ENCODE measurements at places on chromosomes 1 and 21.

DNA sequence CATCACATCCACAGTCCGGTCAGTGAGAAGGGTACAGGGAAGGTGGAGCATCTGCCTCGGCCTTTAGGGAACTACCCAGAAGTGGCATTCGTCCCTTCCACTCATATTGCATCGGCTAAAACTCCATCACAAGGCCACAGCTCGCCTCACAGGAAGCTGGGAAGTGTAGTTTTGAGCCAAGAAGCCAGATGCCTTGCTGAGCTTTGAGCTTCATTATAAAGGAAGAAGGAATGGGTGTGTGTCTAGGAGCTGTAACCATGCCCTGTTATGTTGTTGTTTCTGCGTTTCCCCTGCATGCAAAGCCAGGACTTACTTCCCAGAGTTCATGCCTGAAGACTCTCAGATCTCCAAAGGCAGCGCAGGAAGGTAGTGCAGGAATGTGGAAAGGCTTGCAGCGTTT lies 61.1 kb downstream of the OPTC start:
- no peak for DNase-seq

GRCh38 chr1:243751506-243751905 lies 98.5 kb downstream of the AKT3 start:
- DNase-seq: no peak

DNA sequence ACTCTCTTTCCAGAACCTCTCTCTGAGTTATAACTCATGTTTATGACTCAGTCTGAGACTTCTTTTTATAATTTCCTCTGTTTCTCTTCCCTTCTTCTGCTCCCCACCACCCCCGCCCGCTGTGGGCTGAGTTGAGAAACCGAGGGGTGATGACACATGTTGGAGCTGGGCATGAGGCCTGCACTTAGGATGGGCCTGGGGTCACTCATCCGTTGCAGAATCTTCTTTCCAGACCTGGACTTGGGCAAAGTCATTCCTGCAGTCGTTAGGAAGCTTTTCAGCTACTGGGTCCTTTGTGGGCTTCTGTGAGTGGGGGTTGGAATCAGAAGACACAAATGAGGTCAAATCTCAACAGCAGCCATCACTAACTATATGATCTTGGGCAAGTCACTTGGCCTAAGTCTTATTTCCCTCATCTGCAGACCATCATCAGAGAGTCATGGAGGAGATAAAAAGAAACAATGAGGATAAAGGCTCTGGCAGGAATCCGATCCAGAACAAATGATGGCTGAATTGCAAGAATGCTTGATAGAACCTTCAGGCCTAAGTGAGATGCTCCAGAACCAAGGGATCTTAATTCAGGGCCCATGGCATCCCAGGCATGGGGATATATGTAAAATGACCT lies 53.4 kb downstream of the RPS6KA1 start:
- DNase-seq: peak; percentile 47

DNA sequence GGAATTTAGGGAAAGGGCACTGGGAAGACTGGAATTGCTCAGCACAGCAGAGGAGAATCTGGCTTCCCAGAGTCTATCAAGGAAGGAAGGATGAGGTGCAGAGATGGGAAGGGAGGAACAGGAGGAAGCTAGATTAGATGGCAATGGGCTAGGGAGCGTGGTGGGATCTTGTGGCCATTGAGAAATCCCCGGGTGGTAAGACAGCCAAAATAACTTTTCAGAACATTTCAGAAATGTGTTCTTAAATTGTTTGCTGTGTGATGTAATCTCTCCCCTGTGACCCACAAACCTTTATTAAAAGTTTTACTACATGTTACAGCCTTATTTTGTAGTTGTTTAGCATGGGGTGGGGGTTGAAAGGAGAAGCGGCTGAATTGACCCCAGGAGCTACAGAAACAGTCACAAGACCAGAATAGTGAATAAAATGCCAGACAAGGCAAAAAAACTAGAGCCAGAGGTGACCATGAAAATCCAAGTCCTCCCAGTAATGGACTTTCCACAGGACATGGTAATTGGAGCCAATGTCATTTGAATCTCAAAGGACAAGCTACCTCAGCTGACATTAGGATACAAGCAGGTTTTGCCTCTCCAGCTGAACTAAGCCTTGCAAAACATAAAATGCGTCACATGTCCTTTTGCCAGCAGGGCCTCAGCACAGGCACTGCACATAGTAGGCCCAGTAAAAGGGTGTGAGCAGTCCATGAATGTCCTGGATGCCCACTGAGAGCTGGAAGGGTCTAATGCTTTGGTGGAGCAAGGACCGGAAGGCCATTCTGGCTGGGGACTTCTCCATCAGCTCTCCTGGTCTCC lies 980 bp upstream of the AHCYL1 start:
- no peak for DNase-seq

DNA sequence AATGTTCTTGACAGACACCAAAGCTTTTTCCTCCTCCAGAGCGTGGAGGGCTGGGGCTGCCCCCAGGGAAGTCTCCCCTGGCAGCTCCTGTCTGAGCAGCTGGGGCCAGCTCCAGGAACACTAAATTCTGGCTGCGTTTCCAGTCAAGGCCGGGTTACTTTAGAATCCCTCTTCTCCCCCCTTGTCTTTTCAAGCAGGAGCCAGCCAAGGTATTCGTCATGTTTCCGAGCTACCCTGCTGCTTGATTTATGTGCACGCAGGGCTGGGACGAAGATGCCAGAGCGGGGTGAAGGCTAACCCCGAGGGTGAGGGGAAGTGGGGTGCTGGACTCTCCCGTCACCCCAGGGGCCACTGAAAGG lies 68.1 kb upstream of the ANGPTL1 start:
- no peak for DNase-seq

GRCh38 chr1:154324669-154325582 lies at the start of gene ATP8B2:
Gene ATP8B2 (plus strand): TSS chr1:154325525. CDS start chr1:154328142, 2,617 bp downstream.
- DNase-seq: peak; percentile 74

DNA sequence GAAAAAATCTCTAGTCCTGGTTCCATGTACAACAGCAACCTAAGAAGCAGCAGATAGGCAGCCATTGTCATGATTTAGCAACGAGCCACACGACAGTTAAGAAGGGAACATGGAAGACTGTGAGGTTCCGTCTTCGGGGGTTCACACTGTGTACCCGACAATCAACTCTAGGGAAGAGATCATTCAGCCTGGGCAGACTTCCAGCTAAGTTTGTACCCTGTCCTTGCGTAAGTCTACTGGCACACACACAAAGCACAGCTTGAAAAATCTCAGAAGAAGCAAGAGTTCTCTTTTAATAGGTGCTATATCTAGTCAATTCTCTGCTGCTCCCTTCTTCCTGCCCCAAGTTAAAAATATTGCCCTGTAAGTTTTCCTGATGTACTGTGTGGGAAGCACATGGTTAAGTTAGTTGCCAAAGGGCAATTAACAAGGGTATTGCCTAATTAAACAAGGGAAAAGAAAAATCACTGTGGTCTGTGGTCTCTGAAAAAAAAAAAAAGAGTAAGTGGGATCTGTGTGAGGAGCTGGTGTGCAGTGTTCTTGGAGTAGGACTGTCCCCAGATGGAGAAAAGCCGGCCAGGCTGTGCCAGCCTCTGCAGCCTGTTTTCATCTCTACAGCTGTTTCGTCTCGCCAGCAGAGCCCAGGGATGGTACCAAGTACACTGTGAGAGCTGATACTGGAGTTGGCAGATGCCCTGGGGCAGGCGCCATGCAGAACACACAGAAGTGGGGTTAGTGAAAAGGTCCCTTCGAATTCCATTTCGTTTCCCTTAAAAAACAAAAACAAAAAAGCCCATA lies 6.4 kb upstream of the MYBPHL start:
- DNase-seq: no peak

- no peak for DNase-seq
These were observed 35.1 kb upstream of the GRIK3 start for GRCh38 chr1:37069406-37069805.

GRCh38 chr1:229440851-229441537 lies 7.1 kb upstream of the ACTA1 start:
- no peak for DNase-seq

- DNase-seq: no peak
These were observed 8.8 kb upstream of the ID3 start for GRCh38 chr1:23567996-23568607.

Data from NK-92 treated with Interleukin-12 subunit alpha and Interleukin-12 subunit beta, amount 100 ng/mL, for 24 hours (cell line).